RKO (cell line): ENCODE measurements at places on chromosomes 13 and 19.

- no peak for DNase-seq
These were observed 25.4 kb downstream of the ZNF558 start for GRCh38 chr19:8806661-8807060.

- DNase-seq: no peak
These were observed 25.9 kb downstream of the MPND start for GRCh38 chr19:4369109-4369887.

GRCh38 chr13:26051231-26051656 is 572 bp downstream of the SHISA2 start:
- no peak for DNase-seq

DNA sequence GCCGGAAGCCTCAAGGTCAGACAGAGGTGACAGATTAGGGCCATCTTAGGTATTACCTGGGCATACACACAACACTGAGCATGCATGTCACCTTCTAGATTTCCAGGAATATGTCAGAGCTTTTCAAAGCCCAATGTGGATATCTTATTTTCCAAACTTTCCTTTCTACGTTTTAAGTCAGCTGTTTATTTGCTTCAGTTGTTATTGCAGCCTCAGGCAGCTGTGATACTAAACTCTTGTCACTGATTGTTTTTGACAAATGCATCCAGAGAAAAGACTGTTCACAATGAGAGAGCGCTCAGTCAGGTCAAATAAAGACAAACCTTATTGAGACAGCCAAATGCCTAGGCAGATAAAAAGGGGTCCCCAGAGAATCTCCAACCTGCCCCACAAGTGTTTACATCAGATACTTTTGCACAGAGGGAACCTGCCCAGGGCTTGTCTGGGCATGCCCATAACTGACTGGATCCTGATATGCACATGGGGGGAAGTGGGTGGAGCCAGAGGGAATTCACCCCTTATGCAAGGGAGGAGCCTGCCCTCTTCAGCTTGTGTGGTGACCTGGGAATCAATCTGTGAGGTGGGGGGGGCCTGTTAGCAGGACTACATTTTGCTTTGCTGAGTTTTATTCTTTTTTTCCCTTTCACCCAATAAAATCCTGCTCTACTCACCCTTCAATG is 28.5 kb downstream of the MED4 start:
- no peak for DNase-seq

GRCh38 chr19:58520257-58520599 is 618 bp upstream of the ZBTB45 start:
- DNase-seq: no peak

GRCh38 chr19:1181606-1182005 is 7.5 kb upstream of the SBNO2 start:
- DNase-seq: no peak

DNA sequence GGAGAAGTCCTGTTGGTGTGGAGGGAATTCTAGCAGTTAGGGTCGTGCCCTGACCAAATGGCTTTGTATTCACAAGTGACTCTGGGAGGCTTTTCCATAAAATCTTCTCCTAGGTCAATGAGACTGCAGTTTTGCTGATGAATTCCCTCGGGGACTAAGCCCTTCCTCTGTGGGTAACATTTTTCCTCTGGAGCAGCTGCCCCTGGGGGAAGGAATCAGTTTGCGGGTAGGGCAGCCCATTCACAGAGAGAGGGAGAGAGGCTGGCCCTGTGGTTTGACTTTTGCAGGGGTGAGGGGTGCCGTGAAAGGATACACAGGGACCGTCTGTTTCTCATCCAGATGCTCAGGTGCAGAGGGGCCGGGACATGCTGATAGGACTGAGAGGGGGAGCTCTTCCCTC is 67.3 kb downstream of the ERICH6B start:
- no peak for DNase-seq

DNA sequence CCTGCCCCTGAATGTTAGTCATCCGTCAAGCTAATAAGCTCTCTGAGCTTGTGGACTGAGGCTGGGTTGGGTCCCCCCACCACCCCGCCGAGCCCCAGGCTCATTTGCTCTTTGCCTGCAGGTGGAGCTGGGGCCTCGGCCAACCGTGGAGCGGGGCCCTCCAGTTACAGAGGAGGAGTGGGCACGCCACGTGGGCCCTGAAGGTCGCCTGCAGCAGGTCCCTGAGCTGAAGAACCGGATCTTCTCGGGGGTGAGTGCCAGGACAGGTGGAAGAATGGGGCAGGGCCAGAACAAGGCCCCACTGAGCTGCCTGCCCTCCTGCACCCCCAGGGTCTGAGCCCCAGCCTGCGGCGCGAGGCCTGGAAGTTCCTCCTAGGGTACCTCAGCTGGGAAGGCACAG is 5.1 kb downstream of the TBC1D17 start:
- no peak for DNase-seq

GRCh38 chr13:33197541-33197971 is 88.0 kb downstream of the STARD13 start:
- DNase-seq: no peak

DNA sequence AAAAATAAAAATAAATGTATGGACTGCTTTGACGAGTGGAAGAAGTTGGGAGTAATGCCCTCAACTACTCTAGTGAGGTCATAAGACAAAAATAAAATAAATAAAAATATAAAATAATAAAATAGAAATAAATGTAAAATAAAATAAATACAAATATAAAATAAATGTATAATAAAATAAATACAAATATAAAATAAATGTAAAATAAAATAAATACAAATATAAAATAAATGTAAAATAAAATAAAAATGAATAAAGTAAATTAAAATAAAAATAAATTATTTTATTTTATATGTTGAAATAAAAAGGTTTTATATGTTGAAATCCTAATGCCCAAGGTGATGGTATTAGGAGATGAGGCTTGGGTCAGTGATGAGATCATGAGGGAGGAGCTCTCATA is 20.1 kb upstream of the IGSF23 start:
- DNase-seq: no peak

GRCh38 chr19:19956434-19957075 is 55.8 kb downstream of the ZNF93 start:
- DNase-seq: no peak

- DNase-seq: no peak
These were observed 77.1 kb downstream of the DNAJC3 start for GRCh38 chr13:95754069-95754468.

DNA sequence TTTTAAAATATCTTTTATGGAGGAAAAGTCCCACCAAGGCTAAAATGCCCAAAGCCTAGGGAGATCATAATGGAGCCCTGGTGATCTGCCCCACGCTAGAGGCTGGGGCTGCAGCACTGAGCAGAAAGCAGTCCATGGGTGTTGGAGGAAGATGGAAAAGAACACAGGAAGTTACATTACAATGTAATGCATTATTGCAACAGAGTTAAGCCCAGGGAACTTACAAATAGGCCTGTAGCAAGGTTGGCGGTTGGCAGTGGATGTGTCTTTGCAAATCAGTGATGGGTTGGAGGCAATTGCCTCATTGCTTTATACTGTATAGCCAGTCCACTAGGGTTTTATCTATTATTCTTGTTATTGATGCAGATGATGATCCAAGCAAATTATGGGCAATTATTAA is 399.9 kb downstream of the NDFIP2 start:
- DNase-seq: no peak

- no peak for DNase-seq
These were observed 25.5 kb upstream of the TIMM44 start for GRCh38 chr19:7968796-7969554.

- no peak for DNase-seq
These were observed 41.2 kb upstream of the USPL1 start for GRCh38 chr13:30576528-30576927.

GRCh38 chr19:9547870-9548269 is 9.4 kb upstream of the ZNF426 start:
- DNase-seq: no peak

DNA sequence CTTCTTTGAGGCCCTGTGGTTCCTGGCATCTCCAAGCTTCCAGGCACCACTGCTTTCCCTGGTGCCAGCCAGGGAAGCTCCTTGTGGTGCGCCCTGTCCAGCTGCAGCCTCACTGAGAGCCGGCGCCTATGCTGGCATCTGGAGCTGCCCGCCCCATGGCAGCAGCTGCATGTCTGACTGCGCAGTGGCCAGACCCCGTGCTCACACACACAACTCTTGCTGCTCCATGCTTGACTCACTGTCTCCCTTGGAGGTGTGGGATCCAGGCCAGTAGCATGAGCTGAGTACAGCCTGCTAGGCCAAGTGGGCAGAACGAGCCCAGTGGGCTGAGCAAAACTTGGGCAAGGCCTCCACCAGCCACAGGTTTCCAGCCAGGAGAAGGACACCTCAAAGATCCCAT is 11.5 kb upstream of the SUPT20H start:
- no peak for DNase-seq

DNA sequence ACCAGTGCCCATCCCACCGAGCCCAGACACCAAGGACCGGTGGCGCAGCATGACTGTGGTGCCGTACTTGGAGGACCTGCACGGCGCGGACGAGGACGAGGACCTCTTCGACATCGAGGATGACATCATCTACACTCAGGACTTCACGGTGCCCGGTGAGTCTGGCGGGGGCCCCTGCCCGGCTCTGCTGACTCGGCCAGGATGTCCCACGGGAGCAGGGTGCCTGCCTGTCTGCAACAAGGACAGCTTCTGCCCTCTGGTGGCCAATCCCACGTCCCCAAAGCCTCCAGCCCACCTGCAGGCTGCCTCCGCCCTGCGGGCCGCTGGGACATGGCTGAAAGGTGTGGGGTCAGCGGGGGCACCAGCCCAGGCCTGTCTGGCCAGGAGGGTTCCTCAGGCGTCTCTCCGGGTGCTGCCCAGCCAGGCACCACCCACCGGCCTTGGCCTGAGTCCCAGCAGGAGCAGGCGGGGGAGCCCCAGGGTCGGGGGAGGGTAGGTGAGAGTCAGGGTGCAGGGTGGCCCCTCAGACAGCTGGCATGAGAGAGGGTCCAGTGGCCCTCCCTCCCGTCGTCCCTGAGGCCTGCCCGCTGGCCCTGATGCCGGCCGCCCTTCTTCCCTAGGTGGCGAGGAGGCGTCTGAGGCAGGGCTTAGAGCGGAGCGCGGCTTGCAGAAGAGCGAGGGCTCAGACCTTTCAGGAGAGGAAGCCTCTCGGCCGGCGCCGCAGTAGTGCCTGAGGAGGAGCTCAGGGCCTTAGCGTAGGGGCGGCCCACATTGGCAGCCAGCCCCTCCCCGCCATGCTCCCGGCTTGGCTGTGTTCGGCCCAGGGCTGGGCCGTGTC is 14.6 kb downstream of the CBARP start:
- peak; percentile 65 for DNase-seq

DNA sequence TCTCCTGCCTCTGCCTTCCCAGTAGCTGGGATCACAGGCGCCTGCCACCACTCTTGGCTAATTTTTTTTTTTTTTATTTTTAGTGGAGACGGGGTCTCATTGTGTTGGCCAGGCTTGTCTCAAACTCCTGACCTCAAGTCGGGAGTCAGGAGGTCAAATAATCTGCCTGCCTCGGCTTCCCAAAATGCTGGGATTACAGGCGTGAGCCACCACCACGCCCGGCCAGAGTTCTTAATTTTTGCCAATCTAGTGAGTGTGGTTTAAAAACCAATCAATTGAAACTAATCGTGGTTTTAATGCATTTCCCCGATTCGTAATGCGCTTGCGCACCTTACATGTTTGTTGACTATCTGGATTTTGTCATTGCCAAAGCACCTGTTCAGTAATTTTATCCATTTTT is 37.0 kb downstream of the SKA3 start:
- DNase-seq: no peak

DNA sequence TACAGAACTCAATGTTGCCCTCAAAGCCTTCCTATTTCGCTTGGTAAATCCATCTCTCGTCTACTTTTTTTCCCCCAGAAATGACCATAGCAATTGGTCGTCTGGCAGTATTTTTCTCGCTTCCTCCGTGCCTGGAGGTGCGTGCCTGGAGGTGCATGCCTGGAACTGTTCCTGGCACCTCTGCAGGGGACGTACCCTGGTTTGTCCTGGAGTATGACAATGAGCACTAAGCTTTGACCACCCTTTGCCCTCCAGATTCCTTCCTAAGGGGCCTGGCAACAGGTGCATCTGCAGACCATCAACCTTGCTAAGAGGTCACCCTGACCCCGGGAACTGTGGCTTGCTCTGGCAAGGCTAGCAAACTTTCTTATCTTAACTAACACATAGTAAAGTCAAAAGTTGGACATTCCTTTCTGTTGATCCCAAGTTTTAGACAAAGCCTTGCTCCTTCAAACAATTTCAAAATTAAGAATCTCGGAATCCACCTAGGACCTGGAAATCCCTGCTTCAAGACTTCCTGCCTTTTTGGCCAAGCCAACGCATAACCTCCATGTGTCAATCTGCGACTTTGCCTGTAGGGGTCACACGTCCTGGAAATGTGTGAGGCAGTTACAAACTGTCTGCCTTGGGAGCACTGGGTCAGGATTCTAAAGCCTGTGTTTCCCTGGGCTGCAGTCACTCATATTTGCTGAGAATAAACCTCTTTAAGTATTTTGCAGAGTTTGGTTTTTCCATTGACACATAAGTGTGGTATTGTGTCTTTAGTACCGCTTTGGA is 28.8 kb upstream of the TUBGCP3 start:
- DNase-seq: peak; percentile 14

GRCh38 chr13:97387890-97388289 is 46.1 kb upstream of the RAP2A start:
- no peak for DNase-seq

GRCh38 chr13:37163641-37164265 is 58.3 kb upstream of the CSNK1A1L start:
- no peak for DNase-seq

DNA sequence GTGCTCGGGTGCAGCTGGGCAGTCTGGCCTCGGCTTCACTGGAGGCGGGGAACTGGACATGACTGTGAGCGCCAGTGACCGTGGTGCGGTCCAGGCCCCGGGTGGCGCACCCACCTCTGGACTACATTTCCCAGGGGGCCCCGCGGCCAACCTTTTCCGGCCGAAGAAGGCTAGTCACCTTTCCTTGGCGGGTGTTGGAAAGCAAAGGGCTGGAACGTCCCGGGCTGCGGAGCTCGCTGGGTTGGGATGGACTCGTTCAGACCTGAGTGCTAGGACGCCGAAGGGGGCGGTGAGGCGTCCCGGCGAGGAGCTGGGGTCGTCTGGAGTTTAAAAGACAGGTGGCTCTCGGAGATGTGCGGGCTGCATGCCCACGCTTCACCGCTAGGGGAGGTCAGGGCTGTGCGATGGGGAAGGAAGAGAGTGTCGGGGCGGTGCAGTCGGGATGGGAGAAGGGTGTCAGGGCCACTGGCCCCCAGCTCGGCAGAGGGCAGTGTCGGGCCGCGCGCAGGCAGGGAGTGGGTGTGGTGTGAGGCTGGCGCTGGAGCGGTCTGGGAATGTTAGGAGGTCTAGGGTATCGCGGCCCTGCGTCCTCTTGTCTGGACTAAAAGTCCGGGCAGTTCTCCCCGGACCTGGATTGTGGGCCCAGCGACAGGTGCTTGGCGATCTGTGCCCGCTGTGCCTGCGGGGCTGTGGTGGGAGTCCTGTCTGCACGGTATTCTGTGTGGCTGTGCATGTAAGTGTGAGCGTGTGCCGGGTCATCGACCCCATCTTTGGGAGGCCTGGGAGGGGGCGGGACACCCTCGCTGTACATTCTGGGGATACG is 57.1 kb downstream of the ZNF568 start:
- no peak for DNase-seq

- DNase-seq: no peak
These were observed 268.2 kb upstream of the MAB21L1 start for GRCh38 chr13:35744566-35745178.
